ENCODE measurements at places on chromosomes 13 and 19. TPM values are rescaled to one million over a fixed set of nuclear protein-coding genes. Genes with fewer than 3 reads are reported as not detected.

PSG6 gene
- not detected for total RNA-seq

FFAR1 gene
- total RNA-seq: 0.14 TPM

OSCAR gene
- total RNA-seq: 0.26 TPM

IFNL1 gene
- total RNA-seq: not detected

CACNG8 gene
- not detected for total RNA-seq

GRCh38 chr13:37914781-37915391 lies 45.3 kb upstream of the TRPC4 start:
- H3K36me3 ChIP-seq: no peaks in the 10 kb centered on the region
- no peak overlapping the region for H3K27ac ChIP-seq
- H3K4me1 ChIP-seq: no peaks in the 10 kb centered on the region

DNA sequence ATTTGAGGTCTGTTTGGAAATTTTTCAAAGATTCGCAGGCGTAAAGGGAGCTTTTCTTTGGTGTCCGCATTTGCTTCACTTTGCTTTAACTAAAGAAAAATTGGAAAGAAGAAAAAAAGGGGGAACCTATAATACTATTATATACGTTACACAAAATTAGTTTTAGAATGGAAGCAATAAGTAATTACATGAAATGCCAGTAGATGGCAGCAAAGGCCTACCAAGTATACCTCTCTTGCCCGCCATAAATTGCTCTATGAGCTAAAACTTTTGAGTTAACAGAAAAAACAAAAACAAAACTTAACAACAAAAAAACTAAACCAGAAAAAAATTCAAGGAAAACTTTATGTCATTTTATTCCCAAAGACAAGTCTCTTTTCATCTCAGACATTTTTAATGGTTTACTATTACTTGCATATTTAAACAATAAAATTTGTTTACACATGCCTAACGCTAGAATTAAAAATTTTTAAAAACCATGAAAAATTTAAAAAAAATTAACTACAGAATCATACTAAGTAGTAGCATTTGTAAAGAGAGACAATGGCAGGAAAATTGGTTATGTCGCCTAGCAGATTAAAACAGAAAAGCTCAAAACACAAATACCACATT lies 271.4 kb downstream of the NALCN start:
- H3K36me3 ChIP-seq: no peaks in the 10 kb centered on the region
- DNase-seq: peak; percentile 74
- no peak overlapping the region for H3K4me3 ChIP-seq
- no peaks in the 10 kb centered on the region for H3K4me1 ChIP-seq
- peaks cover 3% of the 10 kb centered on the region for H3K27me3 ChIP-seq

- H3K36me3 ChIP-seq: peaks cover 74% of the 10 kb centered on the region
- no peak for DNase-seq
- H3K4me3 ChIP-seq: no peak overlapping the region
- H3K27ac ChIP-seq: no peak overlapping the region
These were observed 25.3 kb upstream of the EIF3G start for GRCh38 chr19:10145031-10145430.

DNA sequence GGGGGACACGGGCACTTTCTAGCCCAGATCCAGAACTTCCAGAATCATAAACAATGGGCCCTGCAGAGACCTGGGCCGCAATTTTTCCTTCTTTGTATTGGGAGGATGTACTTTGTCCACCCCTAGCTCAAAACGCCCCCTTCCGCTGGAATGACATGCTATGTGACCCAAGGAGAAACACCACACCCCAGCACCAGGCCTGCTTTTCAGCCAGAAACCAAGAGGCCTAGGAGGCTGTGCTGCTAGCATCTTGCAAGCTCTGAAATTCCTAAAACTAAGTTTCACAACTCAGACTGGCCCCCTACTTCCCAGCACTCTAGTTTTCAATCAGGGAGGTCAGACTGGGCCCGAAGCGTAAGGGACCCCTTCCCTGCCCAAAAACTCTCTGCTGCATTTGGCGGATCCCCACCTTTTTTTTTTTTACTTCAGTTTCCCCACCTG lies 538 bp downstream of the LSM4 start:
- H3K27ac ChIP-seq: peak overlapping the region; percentile 95
- H3K36me3 ChIP-seq: peaks cover 32% of the 10 kb centered on the region
- H3K4me3 ChIP-seq: peak overlapping the region; percentile 96

- peak overlapping the region; percentile 82 for H3K27ac ChIP-seq
- peaks cover 15% of the 10 kb centered on the region for H3K4me1 ChIP-seq
- peak overlapping the region; percentile 97 for H3K4me3 ChIP-seq
- H3K36me3 ChIP-seq: peaks cover 32% of the 10 kb centered on the region
These were observed 883 bp downstream of the ZNF441 start for GRCh38 chr19:11767633-11768133.

DNA sequence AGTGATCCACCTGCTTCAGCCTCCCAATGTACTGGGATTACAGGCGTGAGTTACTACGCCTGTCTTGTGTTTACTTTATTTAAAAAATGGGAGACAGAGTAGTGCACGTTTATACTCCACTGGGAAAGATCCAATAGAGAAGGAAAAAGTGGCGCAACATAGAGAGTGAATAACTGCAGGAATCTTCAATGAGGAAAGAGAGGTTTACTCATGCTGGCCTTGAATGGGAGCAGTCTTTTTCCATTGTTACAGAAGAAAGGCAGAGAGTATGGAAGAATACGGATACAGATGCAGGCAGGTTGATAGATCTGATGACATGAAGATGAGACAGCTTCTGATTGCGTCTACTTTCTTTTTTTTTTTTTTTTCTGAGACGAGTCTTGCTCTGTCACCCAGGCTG lies 4.6 kb upstream of the WDFY2 start:
- H3K27me3 ChIP-seq: peaks cover 14% of the 10 kb centered on the region
- H3K4me3 ChIP-seq: no peak overlapping the region
- H3K36me3 ChIP-seq: peaks cover 2% of the 10 kb centered on the region
- no peak overlapping the region for H3K27ac ChIP-seq
- H3K4me1 ChIP-seq: peaks cover 9% of the 10 kb centered on the region

GRCh38 chr19:1233115-1233667 lies 4.6 kb downstream of the CBARP start:
- no peak overlapping the region for H3K4me3 ChIP-seq
- no peak overlapping the region for H3K27ac ChIP-seq
- peaks cover 2% of the 10 kb centered on the region for H3K4me1 ChIP-seq
- H3K27me3 ChIP-seq: peaks cover under 1% of the 10 kb centered on the region
- no peak for DNase-seq

GRCh38 chr13:40920826-40921225 lies 98.3 kb downstream of the ELF1 start:
- peak overlapping the region; percentile 95 for H3K4me3 ChIP-seq
- no peaks in the 10 kb centered on the region for H3K27me3 ChIP-seq
- peaks cover 20% of the 10 kb centered on the region for H3K4me1 ChIP-seq
- DNase-seq: no peak
- peaks cover 9% of the 10 kb centered on the region for H3K36me3 ChIP-seq
- H3K27ac ChIP-seq: peak overlapping the region; percentile 93

GRCh38 chr13:109454167-109454917 lies 332.0 kb downstream of the IRS2 start:
- DNase-seq: peak; percentile 28
- H3K36me3 ChIP-seq: no peaks in the 10 kb centered on the region
- H3K4me1 ChIP-seq: no peaks in the 10 kb centered on the region
- no peaks in the 10 kb centered on the region for H3K27me3 ChIP-seq

GRCh38 chr19:44548736-44549135 lies 19.3 kb upstream of the CEACAM20 start:
- H3K27ac ChIP-seq: no peak overlapping the region
- no peak overlapping the region for H3K4me3 ChIP-seq
- no peaks in the 10 kb centered on the region for H3K4me1 ChIP-seq
- no peaks in the 10 kb centered on the region for H3K27me3 ChIP-seq
- no peak for DNase-seq

Data from activated CD4-positive, alpha-beta T cell treated with anti-CD3 and anti-CD28 coated beads, Interleukin-2, amount 10 ng/mL, durations not matched to agents 24 days and 14 days (primary cell).